ENCODE measurements at places on chromosomes 2 and 18.

DNA sequence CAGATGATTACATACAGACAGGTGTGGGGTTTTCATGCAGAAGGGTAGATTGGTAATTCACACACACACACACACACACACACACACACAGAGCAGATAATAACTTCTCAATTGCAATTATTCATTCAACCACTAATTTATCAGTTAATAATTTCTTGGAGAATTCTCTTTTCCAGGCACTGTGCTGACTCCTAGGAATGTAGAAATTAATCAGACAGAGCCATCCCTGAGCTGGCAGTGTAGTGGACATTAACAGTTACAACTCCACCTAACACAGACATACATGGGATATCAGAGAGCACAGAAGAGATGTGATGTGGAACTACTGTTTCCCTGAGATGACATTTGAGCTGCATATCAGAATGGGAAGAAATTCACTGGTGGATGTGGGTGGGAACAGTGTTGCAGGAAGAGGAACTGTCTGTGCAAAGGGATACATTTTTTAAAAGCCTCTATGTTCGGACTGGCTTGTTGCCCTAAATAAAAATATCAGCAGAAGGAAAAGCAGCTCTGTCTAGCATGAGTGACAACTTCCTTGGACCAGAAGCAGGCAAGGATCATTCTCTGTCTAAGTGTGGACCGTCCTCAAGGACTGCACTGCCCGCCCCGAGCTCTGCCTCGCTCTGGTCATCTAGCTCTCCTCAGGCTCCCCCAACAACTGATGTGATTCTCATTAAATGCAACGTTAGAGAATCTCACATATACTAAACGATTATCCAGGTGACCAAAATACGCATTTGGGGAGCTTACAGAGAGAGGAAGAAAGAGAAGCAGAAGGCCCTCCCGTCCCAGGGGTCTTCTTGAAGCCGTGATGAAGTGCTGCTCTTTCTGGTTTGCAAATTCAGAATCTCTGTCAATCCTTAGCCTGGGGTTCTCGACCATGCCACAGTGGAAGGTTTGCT, 173.4 kb upstream of the TRIB2 start:
- no peak for DNase-seq

GRCh38 chr2:168700615-168701245, 101.7 kb upstream of the NOSTRIN start:
- no peak for DNase-seq

- no peak for DNase-seq
Observed at GRCh38 chr2:43317680-43318079, 91.3 kb upstream of the ZFP36L2 start.

DNA sequence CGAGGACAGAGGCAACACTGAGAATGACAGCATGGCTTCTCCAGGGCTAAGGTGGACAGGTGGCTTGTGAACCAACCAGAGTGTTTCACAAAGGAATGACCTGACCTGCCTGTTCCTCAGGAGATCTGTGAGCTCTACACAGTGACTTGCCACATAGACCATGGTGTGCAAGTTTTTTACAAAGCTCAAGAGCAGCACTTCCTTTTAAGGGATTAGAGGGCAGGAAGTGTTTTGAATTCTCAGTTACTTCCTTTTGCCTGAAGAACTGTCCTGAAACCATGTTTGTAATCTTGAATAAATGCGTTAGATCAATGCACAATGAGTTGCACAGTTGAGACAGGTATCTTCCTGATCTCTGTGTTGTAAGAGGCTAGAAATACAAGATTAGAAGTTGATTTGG, 421.9 kb downstream of the THSD7B start:
- no peak for DNase-seq

DNA sequence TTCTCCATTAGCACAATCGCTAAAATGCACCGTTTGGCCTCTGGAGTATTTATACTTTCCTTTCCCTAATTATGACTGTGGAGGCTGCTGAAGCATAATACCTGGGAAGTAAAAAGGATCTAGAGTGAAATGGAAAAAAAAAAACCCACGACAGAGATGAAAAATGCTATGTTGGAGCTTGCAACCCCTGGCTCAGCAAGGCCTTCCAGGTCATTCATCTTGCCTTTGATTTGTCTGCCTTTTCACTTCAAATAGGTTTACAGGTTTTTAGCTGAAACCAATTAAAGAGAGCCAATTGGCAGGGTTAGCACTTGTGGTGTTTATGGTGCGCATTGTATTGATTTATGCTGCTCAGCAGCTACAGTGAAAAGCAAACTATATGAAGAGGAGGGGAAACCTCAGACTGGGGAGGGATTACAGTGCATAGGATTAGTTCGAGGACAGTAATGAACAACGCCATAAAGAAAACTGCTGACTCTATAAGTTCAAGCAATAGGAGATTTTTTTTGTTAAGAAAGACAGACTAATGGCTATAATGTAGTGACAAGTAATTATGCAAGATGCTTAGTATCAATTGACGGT, 347.9 kb downstream of the MEIS1 start:
- DNase-seq, result no peak

DNA sequence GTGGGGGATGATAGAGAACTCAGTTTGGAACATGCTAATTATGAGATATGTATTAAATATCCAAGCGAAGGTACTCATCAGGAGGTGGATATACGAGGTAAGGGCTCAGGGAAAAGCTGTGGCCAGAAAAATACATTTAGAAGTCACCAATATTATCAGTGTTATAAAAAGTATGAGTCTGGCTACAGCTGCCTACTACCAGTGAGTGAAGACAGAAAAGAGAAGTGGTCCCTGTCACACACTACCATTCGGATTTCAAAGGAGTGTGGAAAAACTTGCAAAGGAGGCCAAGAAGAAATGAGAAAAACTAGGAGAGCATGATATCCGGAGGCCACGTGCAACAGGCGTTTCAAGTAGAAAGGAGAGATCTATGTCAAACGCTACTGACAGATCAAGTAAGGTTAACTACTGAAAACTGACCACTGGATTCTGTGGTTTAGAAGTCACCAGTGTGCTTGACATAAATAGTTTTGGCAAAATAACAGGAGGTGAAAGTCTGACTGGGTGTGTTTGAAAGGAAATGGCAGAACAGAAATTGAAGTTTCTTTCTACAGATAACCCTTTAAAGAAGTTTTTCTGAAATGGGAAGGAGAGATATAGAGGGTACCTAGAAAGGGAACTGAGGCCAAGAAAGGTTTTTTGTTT, 118.7 kb upstream of the DNMT3A start:
- no peak for DNase-seq

GRCh38 chr2:237639052-237639835, 11.9 kb downstream of the LRRFIP1 start:
- no peak for DNase-seq

- DNase-seq, result no peak
Observed at GRCh38 chr2:10847008-10847407, 34.4 kb upstream of the PDIA6 start.

DNA sequence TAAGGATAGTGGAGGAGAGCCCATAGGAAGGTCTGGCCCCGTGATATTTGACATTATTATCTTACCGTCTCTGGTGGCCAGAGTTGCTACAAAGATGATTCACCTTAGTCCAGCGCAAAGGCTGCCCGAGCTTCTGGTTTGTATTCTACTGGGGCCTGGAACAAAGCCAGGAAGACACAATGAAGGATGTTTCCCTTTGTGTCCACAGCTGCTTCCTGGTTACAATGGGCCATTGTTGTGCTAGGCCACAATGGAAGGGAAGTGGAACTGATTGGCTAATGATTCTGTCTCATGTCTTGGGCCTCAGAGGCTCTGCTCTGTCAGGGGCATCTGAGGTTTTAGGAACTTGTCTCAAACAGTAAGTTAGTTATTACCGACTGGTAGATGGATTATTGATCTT, 132.2 kb downstream of the TDRD15 start:
- DNase-seq, result no peak

DNA sequence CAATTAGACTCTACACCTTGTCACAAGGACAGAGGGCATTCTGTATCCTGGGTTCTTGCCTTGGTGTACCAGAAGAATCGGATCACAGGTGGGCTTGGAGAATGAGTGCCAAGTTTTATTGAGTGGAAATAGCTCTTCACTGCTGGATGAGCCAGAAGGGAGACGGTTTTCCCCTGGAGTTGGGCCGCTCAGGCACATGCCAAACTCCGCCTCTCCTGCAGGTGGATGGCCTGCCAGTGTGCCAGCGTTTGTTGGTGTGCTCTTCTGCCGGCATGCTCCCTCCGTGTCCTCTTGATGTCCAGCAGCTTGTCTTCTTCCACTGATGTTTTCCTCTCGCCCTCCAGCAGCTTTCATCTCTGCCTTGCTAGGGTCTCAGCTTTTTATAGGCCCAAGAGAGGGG, 115.5 kb upstream of the RAB27B start:
- no peak for DNase-seq

- no peak for DNase-seq
Observed at GRCh38 chr18:24799176-24799575, 338.7 kb downstream of the HRH4 start.

DNA sequence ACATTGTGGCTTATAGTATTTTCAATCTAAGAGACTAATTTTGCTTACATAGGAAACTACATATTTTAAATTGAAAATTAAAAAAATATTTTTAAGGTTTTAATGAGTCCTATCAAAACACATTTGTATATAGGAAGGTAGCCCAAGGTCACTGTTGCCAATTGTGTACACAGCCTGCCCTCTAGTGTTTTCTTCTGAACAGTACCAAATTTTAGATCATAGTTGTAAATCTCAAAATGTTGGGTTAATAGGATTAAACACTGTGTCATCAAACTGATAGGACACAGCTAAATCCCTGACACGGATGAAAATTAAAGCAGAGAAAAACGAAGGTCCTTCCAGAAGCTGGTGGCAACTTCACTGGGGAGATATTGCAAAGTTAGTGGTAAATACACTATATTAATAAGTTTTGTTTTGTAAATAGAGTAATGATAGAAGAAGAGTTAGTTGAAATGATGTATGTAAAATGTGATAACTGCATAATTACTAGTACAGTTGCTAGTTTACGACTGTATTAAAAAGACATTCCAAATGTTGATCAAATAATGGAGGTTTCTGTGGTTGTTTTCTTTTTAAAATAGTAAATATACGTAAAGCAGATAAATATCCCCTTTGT, 19.7 kb downstream of the CLUL1 start:
- peak; percentile 22 for DNase-seq

DNA sequence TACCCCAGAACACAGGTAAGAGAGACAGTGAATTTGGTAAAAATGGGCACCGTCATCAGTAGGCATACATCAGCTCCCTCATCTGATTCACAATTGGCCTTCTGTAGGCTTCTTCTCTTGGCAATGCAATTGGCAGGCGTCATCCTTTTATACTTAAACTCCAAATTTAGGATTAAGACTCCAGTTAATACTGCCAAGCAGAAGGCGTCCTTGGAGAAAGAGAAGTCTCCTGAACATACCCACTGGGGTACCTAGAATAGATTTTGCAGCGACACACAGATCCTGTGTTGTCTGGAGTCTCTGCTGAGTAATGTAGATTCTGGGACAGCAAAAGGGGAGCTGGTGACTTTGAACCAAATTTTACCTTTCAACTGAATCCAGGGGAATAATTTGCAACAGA, 592 bp upstream of the METAP1D start:
- no peak for DNase-seq

GRCh38 chr2:181810823-181811695, 80.5 kb upstream of the ITPRID2 start:
- DNase-seq, result no peak

DNA sequence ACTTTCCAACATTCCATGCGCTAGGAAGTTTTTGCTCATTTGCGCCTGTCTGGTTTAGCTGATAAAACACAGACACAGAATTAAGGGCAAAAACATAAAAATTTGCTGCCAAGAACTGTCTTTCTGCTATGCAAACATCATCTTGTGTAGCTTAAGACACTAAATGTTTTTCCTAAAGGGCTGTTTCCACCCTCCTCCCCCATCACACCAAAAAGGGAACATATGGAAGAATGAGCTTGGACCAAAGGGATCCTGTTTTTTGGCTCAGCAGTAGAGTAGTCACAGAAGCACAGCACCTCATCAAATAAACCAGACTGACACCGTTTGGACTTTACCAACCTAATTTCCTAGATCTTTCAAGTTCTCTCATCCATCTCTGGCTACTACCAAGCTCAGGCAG, 210.1 kb downstream of the ZNF521 start:
- no peak for DNase-seq

DNA sequence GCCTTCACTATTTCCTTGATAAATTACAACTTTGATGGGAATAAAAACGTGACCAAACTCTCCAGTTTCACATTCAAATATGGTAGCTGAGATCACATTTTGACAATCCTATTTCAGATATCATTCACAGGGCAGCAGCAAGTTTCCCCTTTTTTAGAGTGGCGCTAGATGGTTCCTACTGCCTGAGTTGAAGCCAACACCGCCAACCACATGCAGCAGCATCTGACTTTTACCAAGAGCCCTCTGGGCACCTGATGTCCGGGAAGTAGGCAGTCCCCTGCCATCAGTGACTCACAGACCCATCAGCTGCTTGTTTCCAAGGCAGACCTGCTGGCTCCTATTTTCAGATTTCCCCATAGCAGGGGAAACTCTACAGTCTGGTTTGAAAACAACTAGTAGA, 4.0 kb upstream of the MREG start:
- peak; percentile 16 for DNase-seq

All from activated CD4-positive, alpha-beta T cell treated with anti-CD3 and anti-CD28 coated beads, Interleukin-2, amount 10 ng/mL, durations not matched to agents 7 days and 5 days (primary cell).